Left kidney (tissue), 8 donors: ENCODE measurements at places on chromosomes 2 and 18.

DNA sequence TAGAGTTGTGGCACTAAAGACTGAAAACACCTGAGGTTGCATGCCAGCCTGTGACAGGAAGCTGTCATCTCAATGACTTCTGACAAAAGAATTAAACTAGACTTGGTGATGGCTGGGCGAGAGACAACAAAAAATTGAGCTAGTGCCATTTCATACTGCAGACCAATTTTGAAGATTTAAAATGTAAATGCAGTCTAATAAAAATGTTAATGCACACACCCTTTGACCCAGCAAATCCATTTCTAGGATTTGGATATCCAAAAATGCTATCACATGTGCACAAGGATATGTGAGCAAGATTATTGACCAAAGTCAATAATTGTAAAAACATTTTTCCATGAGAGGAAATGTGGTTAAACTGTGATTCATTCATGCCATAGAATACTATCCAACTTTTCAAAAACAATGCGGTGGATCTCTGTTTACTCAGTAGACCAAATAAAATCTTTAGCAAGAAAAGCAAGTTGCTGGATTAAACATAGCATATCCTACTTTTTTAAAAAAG is 5.6 kb downstream of the FBXO36 start:
- DNase-seq = no peak

- DNase-seq = no peak
Measured at GRCh38 chr2:98471402-98472131, 26.9 kb downstream of the INPP4A start.

DNA sequence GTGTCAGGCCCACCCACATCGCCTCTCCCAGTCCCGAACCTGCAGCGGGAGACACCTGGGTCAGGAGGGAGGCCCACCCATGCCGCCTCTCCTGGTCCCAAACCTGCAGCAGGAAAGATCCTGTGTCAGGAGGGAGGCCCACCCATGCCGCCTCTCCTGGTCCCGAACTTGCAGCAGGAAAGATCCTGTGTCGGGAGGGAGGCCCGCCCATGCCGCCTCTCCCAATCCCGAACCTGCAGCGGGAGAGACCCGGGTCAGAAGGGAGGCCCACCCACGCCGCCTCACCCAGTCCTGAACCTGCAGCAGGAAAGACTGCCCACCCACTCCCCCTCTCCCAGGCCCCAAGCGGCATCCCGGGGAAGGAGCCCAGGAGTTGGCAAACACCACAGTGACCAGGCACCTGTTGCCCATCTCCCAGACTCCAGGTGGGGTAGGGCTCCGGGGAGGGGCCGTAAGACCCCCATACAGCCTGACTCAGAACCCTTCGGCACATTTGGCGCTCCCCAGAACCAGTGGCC is 7.8 kb downstream of the SLC66A2 start:
- no peak for DNase-seq

- no peak for DNase-seq
Measured at GRCh38 chr2:231118614-231118942, 6.3 kb downstream of the HTR2B start.

DNA sequence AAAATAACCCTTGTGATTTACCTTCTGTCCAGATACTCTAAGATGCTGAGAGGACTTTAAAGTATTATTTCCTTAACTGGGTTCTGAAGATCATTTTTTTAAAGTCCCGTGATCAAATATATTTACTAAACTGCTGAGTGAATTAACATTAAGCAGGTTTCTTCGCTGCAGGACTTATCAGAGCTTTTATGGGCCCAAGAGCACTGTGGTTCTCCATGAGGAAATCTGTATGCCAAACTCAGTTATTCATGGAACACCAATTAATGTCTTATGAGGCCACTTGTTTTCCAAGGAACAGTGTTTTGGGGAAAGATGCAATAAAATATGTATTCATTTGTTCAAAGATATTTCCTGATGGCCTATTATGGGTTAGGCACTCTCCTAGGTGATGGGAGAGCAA is 80.1 kb upstream of the ATG16L1 start:
- no peak for DNase-seq
